Tibial nerve (tissue), 4 donors: ENCODE measurements at places on chromosomes 5 and 9.

DNA sequence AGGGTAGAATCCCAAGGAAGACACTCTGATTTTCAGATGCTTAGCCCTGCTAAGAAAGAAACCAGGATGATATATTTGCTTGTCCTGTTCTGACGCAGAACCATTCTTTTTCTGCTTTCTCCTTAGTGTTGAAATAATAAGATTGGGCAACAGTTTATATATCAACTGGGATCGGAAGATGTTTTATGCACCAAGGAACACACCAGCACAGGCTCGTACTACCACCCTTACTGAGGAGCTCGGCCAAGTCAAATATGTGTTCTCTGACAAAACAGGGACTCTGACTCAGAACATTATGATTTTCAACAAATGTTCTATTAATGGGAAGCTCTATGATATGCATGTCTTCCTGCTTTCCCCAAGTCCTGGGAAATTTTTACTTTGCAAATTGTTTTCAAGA is 19.0 kb upstream of the RUSC2 start:
- peak; percentile 52 for DNase-seq

DNA sequence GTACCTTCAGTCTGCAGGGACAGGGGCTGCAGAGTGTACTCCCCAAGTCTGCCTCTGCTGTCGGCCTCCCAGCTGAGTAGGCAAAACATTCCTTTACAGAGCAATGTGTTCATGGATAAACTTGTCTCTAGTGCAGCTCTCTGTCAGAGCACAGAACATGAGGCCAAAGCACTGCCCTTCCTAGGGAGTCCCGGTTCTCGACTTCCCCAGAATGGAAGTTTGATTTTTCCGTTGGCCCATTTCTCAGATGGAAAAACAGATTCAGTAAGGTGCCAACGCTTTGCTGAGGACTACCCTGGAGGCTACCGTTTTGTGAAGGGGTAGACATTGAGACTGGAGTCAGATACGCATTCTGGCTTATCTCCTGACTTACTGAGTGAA is 422 bp upstream of the TRIM32 start:
- no peak for DNase-seq

- no peak for DNase-seq
These were observed 131.5 kb upstream of the NFIL3 start for GRCh38 chr9:91555132-91555531.

- no peak for DNase-seq
These were observed 72.0 kb upstream of the C9orf72 start for GRCh38 chr9:27645161-27645840.

DNA sequence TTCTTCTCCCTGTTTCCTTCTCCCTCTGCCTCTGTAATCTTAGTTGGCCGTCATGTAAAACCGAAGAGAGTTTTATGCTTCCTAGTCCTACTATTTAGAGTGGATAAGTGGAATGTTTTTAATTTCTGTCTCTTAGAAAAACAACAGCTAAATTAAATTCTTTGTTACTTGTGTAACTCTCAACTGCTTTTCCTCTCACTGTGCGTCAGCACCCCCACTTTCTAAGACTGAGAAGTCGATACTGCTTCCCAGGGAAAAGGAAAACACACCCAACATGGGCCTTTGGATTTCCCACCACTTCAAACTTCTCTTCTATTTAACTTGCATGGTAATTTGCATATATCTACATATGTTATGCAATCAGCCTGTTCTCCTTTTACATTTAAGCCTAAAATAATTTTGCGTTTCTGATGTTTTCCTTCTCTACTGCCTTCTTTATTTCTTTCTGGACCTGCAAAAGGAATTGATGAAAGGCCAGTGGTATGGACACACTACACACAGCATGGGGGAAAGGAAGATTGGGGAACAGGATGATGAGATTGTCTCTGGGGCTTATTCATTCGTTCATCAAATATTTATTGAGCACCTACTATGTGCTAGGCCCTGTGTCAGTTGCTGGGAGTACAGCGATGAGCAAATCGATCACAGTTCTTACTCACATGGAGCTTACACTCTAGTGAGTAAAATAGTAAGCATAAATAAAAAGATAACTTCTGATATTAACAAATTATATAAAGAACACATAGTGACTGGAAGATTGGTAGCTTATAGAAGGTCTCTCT is 52.5 kb upstream of the CTNNA1 start:
- no peak for DNase-seq

DNA sequence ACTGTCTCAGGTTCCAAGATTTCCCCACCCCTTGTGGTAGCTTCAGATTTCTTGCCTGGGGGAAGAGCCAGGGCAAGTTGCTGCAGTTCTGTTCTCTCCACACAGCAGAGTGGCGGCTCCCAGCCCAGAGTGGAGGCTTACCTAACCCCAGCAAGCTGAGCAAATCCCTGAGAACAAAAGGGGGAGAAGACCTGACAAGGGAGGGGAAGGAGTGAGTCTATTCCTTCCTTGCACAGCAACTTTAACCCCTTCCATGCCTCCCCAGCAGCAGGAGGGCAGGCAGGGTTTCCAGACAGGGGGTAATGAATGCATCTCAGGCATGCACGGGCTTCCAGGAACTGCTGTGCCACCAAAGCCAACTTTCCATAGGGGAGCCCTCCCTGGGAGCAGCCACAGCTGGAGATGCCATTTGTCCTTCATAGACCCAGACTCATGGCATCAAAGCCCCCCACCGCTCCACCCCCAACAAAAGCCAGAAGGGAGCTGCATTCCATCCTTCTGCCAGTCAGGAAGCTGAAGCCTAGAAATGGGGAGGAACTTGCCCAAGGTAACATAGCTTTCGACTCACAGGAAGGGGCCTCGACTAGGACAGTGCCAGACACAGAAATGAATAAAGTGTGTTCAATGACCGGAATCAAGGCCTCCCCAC is 28.8 kb upstream of the FAT2 start:
- no peak for DNase-seq
